ENCODE measurements at places on chromosomes 16 and 17.

- DNase-seq: no peak
These were observed 5.8 kb upstream of the CPNE7 start for GRCh38 chr16:89569506-89570341.

DNA sequence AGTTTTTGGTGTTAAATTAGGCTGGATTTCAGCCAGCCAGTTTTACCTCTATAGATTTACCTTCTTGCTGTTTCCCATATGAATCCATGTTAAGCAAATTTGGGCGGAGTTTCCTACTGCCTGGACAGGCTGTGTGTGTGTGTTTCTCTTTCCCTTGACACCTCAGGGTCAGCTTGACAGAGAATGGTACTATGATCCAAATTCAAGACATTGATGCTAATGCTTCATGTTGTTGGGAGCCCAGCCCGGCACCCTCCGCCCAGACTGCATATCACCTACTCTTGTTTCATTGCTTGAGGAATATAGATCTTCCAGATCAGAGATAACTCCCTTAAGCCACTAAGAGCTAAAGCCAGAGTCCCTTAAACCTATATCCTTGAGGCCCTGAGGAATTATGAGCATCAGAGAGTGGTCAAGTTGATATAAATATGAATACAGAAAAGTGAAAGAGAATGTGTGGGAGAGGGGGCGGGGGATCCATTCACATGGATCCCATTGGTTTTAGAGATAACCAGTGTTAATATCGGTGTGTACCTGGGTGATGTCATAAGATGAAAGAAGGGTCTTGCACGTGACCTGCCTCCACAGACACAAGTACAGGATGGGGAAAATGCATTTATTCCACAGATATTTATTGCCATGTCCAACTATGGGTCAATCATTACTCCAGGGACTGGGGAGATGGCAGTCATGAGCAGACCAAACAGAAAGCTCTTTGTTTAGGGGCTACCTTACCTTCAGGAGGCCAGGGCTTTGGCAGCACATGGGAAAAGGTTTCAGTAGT, 69.7 kb downstream of the WIPI1 start:
- no peak for DNase-seq

GRCh38 chr17:57999496-58000017, 7.5 kb downstream of the SRSF1 start:
- DNase-seq: peak; percentile 87

GRCh38 chr17:8904201-8904600, 36.7 kb upstream of the PIK3R6 start:
- no peak for DNase-seq

DNA sequence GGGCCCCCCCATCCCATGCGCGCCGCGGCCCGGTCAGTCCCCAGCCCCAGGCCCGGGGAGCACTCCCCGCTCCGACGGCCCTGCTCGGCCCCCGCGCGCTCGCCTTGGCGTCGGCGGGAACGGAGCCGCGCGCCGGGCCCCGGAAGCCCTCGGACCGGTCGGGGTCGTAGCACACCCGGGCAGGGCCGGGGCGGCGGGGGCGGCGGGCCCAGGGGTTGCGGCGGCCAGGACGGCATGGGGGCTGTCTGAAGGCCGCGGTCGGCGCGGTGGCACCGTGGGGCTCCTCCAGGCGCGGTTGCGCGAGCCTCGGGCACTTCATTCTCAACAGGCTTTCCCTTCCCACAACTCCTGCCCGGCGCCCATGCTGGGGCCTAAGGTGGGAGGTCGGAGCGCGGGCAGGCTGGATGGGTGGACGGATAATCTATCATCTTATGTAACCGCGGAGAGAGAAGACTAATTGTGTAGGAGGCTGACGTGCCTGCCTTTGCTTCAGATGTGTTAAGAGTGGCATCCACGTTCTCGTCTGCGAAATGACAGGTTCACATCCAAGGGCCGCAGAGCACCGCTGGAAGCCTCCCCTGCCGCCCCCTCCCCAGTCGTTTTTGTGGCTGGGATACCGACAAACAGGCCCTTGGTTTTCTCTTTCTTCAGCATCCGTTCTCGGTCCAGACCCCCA, 708 bp downstream of the BAIAP2 start:
- peak; percentile 69 for DNase-seq

DNA sequence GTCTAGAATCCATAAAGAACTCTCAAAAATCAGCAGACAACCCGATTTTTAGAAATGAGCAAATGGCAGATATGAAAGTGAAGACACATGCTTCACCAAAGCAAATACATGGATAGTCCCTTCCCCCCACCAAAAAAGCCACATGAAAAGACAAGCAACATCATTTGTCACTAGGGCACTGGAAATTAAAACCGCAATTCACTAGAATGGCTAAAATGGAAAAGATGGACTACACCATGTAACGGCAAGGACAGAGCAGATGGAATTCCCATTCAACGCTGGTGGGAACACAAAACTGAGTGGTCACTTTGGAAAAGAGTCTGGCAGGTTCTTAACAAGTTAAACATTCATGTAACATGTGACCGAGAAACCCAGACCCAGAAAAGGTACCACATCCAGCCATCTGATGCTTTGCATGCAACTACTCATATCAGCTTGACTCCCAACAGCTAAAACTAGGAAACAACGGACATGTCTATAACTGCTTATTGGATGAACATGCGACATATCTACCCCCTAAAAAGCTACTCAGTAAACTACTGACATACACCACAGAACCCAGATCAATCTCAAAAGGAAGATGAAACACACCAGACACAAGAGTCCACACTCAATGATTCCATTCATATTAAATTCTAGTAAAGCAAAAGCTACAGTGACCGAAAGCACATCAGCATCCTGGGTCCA, 132.6 kb downstream of the ZNF778 start:
- no peak for DNase-seq

- no peak for DNase-seq
These were observed 108.0 kb upstream of the GOT2 start for GRCh38 chr16:58842156-58842555.

DNA sequence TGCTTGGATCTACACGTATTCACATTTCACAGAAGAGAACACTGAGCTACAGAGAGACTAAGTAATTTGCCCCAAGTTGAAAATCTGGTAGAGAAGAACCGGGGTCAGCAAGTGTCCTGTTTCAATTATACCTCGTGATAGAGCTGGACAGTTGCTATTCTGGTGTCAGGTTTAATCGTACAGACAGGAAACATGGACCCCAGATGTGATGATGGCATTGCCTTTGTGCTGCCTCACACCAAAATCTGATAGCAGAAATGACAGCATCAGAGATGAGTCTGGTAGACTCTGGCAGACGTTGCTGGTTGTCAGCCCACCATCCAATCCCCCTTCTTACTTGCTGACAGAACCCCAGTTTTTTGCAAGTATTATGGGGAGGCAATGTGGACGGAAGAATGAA, 112.1 kb upstream of the FOXF1 start:
- DNase-seq: no peak

- DNase-seq: no peak
These were observed 30.8 kb downstream of the AXIN2 start for GRCh38 chr17:65530523-65531255.

- no peak for DNase-seq
These were observed 16.5 kb upstream of the LIMD2 start for GRCh38 chr17:63716426-63716825.

DNA sequence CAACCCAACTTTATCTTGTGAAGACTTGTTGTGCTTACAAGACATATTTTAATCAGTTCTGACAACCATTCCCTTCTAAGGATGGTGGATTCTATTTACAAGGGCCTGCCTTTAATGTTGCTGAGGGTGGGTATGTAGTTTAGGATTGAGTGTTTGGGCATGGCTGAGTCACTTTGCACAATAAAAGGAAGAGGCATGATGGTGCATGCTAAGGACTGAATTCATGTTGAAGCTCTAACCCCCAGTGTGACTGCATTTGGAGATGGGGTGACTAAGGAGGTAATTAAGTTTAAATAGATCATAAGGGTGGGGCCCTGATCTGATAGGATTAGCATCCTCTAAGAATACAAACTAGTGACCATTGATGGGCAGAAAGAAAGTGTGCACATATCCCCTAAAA, 196.1 kb upstream of the HS3ST3A1 start:
- DNase-seq: no peak

GRCh38 chr16:68079626-68080344, 5.4 kb upstream of the NFATC3 start:
- DNase-seq: no peak

GRCh38 chr17:80604670-80605010, 60.0 kb downstream of the RPTOR start:
- DNase-seq: no peak

- DNase-seq: no peak
These were observed 542.0 kb downstream of the WWOX start for GRCh38 chr16:78641433-78641832.

DNA sequence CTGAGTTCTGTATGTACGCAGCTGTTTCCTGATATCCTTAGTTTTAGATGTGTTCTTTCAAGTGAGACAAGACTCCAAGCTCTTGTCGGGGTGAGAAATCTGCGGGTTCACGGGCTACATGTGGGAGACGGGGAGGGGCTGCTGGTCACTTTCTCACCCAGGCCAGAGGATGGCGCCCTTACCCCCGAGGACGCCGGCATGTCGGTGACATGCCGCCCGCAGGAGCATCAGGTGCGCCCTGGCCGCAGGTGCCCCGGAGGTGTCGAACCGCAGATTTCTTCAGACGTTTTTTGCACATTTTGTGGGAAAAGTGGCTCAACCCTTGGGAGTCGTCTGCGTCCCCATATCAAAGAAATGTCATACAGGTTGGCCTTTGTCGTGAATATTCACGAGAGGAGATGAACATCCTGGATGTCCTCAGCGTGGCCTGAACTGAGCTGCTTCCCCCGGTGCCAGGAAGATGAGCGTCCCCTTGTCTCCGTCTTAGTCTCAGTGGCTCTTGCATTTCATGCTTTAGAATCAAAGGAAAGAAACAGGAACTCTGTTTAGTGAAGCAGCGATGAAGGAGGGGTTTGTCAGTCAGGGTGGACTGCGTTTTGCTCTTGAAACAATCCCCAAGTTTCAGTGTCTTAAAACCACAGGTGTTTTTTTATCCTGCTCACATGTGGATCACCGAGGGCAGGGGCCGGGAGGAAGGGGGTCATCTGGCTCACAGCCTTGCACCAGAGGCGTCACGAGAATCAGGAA, 75.4 kb upstream of the ZNF750 start:
- DNase-seq: no peak
